ENCODE measurements at places on chromosomes 2 and 18. TPM values are rescaled to one million over a fixed set of nuclear protein-coding genes. Genes with fewer than 3 reads are reported as not detected.
A peak's percentile ranks its signal among the peaks of the same experiment; 100 is the strongest.

- no peaks in the 10 kb centered on the region for H3K36me3 ChIP-seq
- no peak overlapping the region for H3K27ac ChIP-seq
- H3K4me1 ChIP-seq, result no peaks in the 10 kb centered on the region
Measured at GRCh38 chr2:209426432-209426831, 2.6 kb downstream of the MAP2 start.

The IL37 gene
- not detected for total RNA-seq

DNA sequence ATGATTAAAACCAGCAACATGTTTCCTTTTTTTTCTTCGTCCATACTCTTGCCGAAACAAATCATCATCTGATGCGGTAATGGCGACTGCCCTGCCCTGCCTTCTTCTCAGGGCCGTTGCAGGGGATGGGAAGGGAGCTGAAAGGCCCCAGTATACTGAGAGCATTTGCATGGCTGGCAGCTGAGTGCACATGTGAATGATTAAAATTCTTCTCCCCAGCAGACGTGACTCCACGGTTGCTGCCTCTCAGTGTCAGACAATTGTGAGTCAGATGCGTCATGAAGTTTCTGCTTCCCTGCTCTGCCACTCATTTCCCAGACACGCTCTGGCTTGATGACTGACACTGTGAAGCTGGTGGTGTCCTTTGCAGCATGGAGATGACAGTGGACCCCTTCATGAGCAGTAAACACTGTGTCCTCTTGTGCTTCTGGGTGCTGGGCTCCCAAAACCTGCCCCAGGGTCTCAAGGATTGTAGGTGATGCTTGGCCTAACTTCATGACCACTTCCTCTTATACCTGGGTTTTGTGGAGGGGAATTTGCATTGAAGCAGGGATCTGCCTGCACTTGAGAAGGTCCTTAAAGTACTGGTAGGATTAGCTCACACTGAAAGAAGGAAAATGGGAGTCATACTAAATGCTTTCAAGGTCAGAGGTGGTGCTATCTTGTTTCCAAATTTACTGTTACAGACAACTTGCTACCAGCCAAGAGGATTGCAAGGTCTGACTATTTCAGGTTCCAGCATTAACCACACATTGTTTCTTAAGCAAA lies 222.5 kb upstream of the COPS8 start:
- no peak for DNase-seq
- no peaks in the 10 kb centered on the region for H3K36me3 ChIP-seq
- H3K4me1 ChIP-seq, result no peaks in the 10 kb centered on the region
- no peaks in the 10 kb centered on the region for H3K27me3 ChIP-seq

- H3K36me3 ChIP-seq, result no peaks in the 10 kb centered on the region
- H3K27ac ChIP-seq, result no peak overlapping the region
- no peaks in the 10 kb centered on the region for H3K4me1 ChIP-seq
- H3K4me3 ChIP-seq, result no peak overlapping the region
Measured at GRCh38 chr18:25896956-25897355, 193.5 kb downstream of the SS18 start.

GRCh38 chr2:177740700-177741099 lies 331.9 kb downstream of the PDE11A start:
- H3K4me3 ChIP-seq, result no peak overlapping the region
- no peaks in the 10 kb centered on the region for H3K36me3 ChIP-seq
- no peak overlapping the region for H3K27ac ChIP-seq
- H3K4me1 ChIP-seq, result no peaks in the 10 kb centered on the region
- no peaks in the 10 kb centered on the region for H3K27me3 ChIP-seq
- DNase-seq, result no peak

The MPP4 gene
- 0.30 TPM for total RNA-seq

- no peaks in the 10 kb centered on the region for H3K27me3 ChIP-seq
- DNase-seq, result no peak
- no peak overlapping the region for H3K27ac ChIP-seq
- H3K4me3 ChIP-seq, result no peak overlapping the region
- H3K4me1 ChIP-seq, result no peaks in the 10 kb centered on the region
- H3K36me3 ChIP-seq, result no peaks in the 10 kb centered on the region
Measured at GRCh38 chr2:79716266-79716665, 203.4 kb downstream of the CTNNA2 start.

The LHCGR gene
- total RNA-seq, result 0.42 TPM

- no peak for DNase-seq
- no peaks in the 10 kb centered on the region for H3K27me3 ChIP-seq
- H3K27ac ChIP-seq, result no peak overlapping the region
- H3K4me3 ChIP-seq, result no peak overlapping the region
Measured at GRCh38 chr2:173834141-173834540, 131.0 kb downstream of the SP3 start.

The ALLC gene
- not detected for total RNA-seq

DNA sequence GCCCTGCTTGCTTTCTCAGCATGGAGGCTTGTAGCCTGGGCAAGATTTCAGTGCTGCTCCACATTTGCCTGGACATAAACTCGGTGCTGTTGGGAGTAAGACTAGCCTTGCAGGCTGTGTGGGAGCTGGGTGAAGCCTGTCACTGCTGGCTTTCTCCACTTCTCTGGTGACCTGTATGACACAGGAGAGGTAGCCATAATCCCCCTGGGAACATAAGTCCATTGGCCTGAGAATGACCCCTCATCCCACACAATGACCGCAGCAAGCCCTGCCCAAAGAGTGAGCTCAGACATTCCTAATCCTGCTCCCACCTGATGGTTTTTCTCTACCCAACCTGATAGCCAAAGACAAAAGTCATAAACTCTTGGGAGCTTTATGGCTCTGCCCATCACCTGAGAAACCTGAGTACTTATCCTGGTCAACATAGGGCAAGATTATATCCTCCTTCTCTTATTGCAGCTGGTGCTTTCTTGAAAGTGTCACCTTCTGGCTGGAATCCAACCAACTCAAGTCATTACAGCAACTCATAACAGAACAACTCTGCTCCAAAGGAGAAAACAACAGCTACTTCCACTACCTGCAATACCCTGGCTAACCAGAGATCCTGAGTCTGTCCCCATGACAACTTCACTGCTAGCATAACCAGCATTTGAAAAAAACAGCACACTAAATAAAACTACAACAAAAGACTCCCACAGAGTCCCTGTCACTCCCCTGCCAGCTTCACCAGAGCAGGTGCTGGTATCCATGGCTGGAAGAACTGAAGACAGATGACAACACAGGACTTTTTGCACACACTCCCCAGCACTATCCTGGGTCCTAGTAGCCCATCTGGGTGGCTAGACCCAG lies 834.4 kb upstream of the DDX18 start:
- no peaks in the 10 kb centered on the region for H3K27me3 ChIP-seq
- H3K4me3 ChIP-seq, result no peak overlapping the region
- no peak overlapping the region for H3K27ac ChIP-seq

DNA sequence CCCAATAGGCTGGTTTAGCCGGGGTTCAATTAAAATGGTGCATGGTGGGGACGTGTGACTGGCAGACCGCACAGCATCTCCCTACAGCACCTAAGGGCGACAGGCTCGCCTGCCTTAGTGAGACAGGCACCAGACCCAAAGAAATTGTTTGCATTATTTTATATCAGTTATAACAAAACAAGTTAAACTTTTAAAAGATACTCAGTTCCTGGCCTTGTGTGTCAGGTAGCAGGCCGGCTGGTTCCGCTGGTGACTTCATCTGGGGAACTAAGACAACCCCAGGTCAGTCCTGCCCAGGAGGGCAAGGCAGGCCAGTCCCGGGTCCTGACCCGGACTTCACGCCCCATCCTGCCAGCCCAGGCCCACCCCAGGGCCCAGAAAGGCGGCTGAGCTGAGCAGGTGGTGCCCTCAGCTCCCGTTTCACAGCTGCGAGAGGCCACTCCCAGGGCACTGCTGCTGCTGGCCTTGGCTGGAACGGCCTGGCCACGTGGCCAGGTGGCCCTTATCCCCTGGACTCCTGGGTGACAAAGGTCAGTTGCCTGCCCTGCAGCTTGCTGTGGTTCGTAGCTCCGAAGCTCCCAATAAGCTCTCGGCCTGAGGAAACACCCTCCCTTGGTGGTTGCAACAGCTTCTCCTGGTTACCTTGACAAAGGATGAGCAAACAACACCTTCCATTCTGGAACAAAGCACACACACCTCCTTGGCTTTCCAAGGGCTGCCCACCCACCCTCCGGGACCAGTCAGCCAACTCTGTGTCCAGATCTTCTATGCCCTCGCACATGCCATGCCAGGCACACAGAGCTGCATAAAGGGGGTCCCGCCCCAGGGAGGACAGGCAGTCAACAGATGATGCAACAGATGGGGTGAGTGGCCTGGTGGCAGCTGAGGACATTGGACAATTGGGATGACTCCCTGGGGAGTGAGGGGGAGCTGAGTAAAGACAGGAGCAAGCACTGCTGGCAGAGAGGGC lies 11.3 kb upstream of the AGXT start:
- no peaks in the 10 kb centered on the region for H3K36me3 ChIP-seq
- no peak overlapping the region for H3K4me3 ChIP-seq
- H3K4me1 ChIP-seq, result no peaks in the 10 kb centered on the region
- DNase-seq, result no peak

DNA sequence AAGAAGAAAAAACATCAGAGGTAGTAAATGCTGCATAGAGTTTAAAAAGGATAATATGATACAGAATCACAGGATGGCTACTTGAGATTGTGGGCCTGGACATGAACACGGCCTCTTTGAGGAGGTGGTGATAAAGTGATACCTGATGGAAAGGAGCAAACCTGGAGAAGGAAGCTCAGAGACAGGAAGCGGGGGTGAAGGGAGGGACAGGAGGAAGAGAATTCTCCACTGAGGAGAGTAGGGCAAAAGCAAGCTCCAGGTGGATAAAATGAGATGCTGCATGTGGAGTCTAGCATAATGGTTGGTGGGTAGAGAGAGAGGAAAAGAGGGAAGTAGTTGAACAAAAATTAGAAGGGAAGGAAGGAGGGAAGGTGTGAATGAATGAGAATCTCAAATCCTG lies 77.0 kb upstream of the GALNT3 start:
- H3K27ac ChIP-seq, result no peak overlapping the region
- no peak overlapping the region for H3K4me3 ChIP-seq
- no peaks in the 10 kb centered on the region for H3K27me3 ChIP-seq
- H3K36me3 ChIP-seq, result peaks cover 2% of the 10 kb centered on the region
- H3K4me1 ChIP-seq, result no peaks in the 10 kb centered on the region
- no peak for DNase-seq

GRCh38 chr2:10161961-10162441 lies 39.5 kb downstream of the RRM2 start:
- H3K36me3 ChIP-seq, result no peaks in the 10 kb centered on the region
- no peak for DNase-seq
- no peaks in the 10 kb centered on the region for H3K4me1 ChIP-seq
- no peak overlapping the region for H3K27ac ChIP-seq
- H3K27me3 ChIP-seq, result no peaks in the 10 kb centered on the region

GRCh38 chr2:178401994-178402437 lies 49.0 kb downstream of the PRKRA start:
- no peak overlapping the region for H3K27ac ChIP-seq
- H3K27me3 ChIP-seq, result no peaks in the 10 kb centered on the region
- H3K4me3 ChIP-seq, result no peak overlapping the region

The FECH gene
- total RNA-seq, result 13.5 TPM

The UGT1A8 gene
- not detected for total RNA-seq

- no peaks in the 10 kb centered on the region for H3K27me3 ChIP-seq
- DNase-seq, result no peak
- no peaks in the 10 kb centered on the region for H3K4me1 ChIP-seq
- no peak overlapping the region for H3K27ac ChIP-seq
Measured at GRCh38 chr2:47493317-47494035, 90.5 kb downstream of the MSH2 start.

DNA sequence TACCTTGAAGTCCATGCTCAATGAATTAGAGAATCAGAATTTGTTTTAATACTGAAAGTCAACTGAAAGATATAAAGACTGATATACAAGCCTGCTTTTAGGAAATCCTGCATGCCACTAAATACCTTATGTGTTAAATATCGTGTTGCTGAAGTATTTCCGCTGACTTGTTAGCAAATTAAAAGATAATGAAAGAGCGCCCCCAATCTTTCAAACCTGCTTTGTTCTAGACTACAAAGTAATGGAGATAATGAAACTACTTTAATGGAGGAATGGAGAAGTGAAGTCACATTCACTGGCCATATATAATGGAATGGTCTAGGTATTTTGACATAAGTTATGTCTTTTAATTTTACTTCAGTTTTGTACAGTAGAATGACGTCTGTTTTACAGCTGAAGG lies 95.7 kb downstream of the ASXL3 start:
- no peaks in the 10 kb centered on the region for H3K27me3 ChIP-seq
- no peaks in the 10 kb centered on the region for H3K4me1 ChIP-seq
- no peak overlapping the region for H3K4me3 ChIP-seq
- no peaks in the 10 kb centered on the region for H3K36me3 ChIP-seq
- no peak for DNase-seq
- H3K27ac ChIP-seq, result no peak overlapping the region

DNA sequence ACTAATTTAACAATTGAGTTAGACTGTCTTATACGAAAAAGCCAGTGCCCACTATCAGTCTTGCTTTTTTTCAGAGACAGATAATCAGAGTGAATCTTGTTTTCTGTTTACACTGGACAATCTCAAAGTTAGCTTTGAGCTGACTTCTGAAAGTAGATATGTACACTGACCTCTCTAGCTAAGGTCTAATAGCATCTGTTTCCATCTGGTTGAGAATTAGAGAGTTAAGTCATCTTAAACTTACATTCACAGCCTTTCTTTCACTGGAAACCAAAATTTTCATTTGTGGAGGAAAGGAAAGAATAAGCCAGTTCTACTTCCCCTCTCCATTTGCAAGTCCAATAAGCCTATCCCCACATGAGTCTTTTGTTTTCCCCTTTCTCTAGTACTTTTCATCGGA lies 89.3 kb downstream of the VRK2 start:
- no peak overlapping the region for H3K4me3 ChIP-seq
- no peaks in the 10 kb centered on the region for H3K36me3 ChIP-seq
- no peak for DNase-seq
- H3K27me3 ChIP-seq, result no peaks in the 10 kb centered on the region

The GDF7 gene
- 15.9 TPM for total RNA-seq

The CNTNAP5 gene
- total RNA-seq, result not detected

The ANKRD30B gene
- total RNA-seq, result not detected

The SEMA4F gene
- 7.7 TPM for total RNA-seq

DNA sequence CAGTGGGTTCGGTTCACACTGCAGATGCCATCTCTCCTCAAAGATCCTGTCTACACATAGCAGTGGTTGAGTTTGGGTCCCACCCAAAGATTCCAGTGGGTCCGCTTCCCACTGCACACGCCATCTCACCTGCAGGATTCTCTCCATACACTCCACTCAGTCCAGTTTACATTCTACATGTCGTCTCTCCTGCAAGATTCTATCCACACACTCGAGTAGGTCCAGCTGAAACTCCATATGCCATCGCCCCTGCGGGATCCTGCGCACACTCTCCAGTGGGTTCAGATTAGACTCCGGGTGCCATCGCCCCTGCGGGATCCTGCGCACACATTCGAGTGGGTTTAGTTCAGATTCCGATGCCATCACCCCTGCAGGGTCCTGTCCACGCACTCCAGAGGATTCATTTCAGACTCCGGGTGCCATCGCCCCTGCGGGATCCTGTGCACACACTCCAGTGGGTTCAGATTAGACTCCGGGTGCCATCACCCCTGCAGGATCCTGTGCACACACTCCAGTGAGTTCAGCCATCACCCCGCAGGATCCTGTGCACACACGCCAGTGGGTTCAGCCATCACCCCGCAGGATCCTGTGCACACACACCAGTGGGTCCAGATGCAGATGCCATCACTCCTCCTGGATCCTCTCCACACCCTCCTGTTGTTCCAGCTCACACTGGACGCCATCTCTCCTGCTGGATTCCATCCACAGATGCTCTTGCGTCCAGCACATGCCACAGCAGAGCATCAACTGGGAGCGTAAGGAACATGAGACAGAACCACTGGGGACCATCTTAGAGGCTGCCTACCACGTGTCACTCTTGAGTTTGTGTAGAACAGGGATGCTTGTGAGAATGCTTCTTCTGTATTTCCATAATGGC lies 3.0 kb upstream of the PXDN start:
- no peaks in the 10 kb centered on the region for H3K27me3 ChIP-seq
- no peak overlapping the region for H3K27ac ChIP-seq
- H3K36me3 ChIP-seq, result no peaks in the 10 kb centered on the region
- H3K4me3 ChIP-seq, result no peak overlapping the region
- peak; percentile 68 for DNase-seq
